ENCODE measurements at places on chromosomes 5 and 9.

- no peak for DNase-seq
Observed at GRCh38 chr5:147633173-147633572, 123.3 kb upstream of the DPYSL3 start.

DNA sequence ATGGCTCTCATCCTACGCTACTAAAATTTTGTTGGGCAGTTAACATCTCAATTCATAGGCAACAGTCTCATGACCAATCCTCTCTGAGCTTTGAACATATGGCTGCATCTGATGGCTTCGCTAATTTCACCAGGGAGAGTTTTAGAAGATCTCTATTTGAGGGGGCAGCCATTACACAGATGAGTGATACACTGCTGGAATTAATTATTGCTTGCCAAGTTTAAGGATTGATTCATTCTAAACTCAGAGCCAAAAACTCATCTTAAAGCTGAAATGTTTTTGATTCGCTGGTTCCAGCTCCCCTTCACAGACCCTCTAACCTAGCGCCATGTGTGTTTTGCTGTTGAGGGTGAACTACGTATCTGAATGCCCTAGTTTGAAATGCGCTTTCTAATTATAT, 519.9 kb upstream of the WWC1 start:
- no peak for DNase-seq

DNA sequence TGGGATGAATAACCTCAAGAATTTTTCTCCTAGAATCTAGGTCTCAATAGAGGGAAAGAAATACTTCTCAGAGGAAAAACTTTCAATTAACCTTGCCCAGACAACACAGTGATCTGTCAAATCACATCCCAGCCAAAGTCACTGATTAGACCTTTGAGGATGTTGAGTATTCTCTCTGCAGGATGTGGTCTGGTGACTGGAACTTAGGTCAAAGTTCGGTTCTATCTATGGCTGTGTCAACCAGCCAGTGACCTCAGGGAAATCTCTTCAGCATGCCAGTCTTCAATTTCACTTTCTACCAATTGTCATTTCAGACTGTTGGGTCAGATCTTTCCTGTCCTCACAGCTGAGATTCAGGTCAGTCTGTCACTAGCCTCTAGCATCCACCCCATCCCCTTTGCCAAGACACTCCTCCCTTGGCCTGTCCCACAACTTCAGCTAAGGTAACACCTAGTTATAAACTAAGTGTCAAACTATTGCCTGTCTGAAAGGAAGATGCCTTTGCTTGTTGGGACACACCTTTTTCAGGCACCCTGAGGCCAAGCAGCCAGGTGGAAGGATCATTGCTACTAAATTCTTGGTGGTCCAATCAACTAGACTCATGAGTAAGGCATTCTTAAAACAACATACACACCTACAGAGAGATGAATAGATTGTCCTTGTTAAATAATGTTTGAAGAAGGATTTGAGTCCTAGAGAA, 156.3 kb upstream of the FST start:
- DNase-seq: no peak

DNA sequence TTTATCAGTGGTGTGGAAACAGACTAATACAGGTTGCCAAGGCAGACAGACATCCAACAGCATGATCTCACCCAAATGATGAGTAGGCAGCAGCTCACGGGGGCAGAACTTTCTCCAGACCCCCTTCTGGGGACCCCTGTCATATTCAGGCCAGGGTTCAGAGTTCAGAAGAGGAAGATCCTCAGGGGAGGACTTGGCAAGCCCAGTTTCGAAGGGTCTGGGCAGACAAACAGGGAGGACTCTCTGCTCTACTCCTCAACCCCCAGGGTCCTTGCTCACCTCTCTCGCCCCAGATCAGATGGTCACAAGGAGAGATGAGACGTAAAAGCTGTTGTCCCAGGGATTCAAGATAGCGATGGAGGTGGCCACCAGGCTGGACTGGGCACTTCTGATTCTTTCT, 215.1 kb upstream of the MVB12B start:
- DNase-seq: no peak

DNA sequence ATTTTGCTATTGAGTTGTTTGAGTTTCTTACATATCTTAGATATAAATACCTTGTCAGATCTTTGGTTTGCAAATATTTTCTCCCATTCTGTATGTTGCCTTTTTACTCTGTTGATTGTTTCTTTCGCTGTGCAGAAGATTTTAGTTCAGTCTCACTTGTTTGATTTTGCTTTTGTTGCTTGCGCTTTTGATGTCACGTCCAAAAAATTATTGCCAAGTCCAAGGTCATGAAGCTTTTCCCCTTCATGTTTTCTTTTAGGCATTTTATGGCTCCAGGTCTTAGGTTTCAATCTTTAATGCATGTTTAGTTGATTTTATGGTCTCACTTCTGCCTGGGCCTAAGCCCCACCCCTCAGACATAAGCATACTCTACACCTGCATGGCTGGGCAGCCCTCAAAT, 131.5 kb upstream of the TNC start:
- DNase-seq: no peak

- no peak for DNase-seq
Observed at GRCh38 chr5:91189480-91190313, 193.4 kb downstream of the ARRDC3 start.

DNA sequence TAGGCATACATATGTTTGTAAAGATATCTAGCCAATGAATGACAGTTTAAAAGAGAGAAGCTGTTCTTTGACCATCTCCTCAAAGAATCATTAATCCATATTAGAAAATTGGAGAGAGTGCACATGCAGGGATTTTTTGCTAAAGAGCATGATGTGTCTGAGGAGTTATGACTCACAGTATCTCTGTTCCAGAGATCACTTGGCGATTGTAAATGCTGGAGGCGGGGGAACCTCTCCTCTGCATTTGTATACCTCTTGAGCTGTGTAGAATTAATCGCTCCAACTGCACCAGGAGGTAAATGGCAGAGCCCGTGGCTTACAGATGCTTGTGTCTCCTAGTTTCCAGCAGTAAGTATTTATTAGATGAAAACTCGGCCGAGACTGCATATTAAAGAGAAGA, 3.6 kb upstream of the SPATA31D1 start:
- DNase-seq: no peak

DNA sequence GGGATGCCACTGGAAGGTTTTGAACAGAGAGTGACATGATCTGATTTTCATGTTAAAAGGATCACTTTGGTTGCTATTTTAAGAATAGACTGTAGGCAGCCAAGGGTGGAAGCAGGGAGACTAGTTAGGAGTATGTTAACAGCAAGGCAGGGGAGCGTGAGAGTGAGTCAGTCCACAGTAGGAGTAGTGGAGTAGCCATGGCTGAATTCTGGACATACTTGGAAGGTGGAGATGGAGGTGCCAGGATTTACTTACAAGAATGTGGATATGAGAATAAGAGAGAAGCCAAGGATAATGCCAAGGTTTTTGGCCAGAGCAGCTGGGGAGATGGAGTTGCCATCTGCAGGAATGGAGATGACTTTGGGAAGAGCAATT, 118.8 kb downstream of the GALNT10 start:
- no peak for DNase-seq

DNA sequence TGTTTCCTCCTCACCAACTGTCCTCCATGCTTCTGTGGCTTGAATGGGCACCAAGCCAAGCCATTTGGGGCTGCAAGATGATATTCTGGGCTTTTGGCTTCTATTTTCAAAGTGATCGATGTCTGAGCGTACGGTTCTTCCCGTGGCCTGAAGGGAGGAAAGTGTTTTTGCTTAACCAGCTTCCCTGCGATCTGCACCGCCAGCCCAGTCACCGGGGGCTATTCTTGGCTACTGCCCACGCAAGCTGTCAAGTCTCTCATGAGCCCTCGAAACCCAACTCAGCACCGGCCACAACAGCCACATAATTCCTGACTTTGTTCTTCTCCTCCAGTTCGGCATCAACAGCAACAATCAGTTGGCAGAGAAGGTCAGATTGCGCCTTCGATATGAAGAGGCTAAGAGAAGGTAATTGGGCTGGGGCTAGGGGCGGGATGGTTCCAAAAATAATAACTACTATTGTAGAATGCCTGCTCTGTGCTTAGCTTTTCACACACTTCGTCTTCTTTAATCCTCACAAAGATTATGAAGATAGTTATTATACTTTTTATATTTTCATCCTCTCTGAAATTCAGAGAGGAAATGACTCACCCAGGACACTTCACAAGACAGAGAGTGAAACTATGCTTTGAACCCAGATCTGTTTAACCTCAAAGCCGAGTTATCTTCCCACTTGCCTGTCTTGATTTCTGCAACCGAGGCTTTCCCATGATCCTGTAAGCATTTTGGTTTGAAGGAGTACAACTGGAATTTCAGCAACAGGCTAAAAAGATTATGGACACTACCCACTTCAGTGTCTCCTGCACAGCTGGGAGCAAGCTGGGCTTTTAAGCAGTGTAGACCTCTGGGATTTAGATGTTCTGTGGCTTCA, 76.4 kb upstream of the RARS1 start:
- DNase-seq: no peak

DNA sequence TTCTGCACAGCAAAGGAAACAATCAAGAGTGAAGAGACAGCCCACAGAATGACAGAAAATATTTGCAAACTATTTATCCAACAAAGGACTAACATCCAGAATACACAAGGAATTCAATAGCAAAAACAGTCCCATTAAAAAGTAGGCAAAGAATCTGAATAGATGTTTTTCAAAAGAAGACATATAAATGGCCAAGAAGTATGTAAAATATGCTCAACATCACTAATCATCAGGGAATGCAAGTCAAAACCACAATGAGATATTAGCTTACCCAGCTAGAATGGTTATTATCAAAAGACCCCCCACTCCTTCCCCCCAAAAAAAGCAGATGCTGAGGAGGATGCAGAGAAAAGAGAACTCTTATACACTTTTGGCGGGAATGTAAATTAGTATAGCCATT, 13.4 kb upstream of the OR13C8 start:
- DNase-seq: no peak

DNA sequence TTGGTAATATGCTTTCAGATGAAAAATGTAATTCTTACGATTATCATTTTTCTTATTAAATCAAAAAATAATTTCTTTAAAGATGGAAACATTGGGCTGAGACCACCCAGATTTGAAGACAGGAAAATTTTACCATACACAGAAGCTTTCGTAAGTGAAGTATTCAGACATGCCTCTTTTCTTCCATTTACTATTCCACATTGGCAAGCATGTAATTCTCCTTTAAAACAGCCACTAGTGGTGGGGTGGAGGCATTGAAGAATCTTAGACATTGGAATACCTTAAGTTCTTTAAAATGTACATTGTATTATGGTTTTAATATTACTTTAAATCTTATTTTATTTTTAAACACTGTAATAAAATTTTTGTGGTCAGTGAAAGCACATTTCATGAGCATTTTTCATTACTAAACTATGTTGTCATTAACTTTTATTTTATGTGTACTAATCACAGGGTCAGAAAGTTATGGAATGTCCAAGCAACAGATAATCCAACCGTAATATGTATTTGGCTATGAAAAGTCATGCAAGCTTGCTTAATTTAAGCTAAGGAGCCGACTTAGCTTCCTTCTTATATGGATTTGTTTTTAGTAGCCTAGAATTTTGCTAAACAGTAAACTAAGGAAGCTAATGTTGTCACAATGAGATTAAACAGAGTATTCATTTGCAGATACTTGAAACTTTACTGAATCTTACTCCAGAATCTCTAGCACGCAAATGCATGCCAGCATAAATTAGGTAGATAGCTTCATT, 97.4 kb upstream of the ALDH1A1 start:
- DNase-seq: no peak

GRCh38 chr9:129606161-129607026, 14.5 kb downstream of the C9orf50 start:
- no peak for DNase-seq

DNA sequence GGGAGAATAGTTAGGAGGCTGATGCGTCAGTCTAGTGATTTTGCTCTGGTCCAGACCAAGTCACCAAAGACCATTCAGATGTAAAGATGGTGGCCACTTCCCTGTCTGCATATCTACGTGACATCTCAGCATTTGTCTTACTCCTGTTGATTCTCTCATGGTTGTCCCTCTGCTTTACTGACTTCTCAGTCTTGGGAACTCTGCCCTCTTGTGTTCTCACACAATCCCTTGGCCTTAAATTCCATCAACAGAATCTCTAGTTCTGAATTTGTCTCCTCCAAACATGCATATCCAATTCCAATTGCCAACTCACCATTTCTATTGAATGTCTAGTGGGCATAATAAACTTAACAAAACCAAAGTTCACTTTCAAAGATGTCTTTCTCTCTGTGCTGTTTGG, 147.8 kb downstream of the SLC24A2 start:
- no peak for DNase-seq

GRCh38 chr9:93134740-93135444, 841 bp upstream of the NINJ1 start:
- no peak for DNase-seq
